Stimulated activated CD4-positive, alpha-beta T cell treated with anti-CD3 and anti-CD28 coated beads, Interleukin-1b, Interleukin-23, amount 100 ng/mL, for 4 hours (primary cell): ENCODE measurements at places on chromosomes 11 and 22.

DNA sequence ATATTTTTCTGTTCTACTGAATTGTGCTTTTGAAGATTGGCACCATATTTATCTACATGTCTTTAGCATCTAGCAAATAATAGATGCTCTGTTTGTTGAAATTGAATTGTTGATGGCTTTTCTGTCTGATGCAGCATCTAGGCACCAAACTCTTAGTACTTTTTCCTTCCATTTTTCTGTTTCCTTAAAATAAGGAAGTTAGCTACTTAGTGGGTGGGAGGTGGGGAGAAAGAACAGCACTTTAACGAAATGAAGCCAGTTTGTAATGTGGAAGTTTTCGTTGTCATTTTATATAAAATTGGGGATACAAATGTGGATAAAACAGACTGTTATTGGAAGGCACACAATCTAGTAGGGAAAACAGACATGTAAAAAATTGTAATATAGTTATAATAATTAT, 76.6 kb downstream of the HIPK3 start:
- DNase-seq: no peak

- DNase-seq: no peak
Observed at GRCh38 chr11:7518811-7519562, 5.2 kb downstream of the PPFIBP2 start.

DNA sequence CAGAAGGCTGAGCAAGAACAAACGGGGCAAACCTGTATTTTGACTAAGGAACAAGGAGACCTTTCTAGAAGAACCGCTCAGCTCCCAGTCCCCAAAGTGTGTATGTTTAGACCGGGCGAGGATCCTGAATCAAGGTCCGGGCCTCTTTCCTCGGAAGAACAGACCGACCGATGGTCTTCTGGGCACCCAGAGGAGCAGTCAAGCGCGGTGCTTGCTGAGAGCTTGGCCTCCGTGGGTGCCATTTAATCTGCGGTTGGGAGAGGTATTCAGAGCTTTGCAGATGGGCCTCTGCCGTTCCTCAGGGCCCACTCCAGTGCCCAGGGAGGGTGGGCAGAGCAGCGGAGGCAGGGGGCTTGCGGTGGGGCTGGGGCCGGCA, 26.5 kb upstream of the ATXN10 start:
- DNase-seq: no peak

- DNase-seq: no peak
Observed at GRCh38 chr11:79189055-79189454, 251.8 kb downstream of the TENM4 start.

DNA sequence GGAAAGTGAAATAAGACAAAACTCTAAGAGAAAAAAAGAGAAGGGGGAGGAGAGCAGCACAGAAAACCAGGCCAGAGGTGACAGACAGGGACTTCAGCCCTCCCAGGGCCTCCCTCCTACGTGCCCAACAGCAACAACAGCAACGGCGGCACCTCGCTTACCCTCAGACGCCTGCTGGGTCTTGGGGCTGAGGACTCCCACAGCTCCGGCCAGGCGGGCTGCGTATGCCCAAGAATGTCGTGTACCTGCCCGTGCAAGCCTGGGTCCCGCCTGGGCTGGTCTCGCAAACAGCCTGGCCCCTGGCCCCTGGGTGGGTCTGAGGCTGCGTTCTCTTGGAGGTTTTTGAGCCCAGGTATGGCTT, 30.5 kb downstream of the ARAP1 start:
- DNase-seq: no peak

DNA sequence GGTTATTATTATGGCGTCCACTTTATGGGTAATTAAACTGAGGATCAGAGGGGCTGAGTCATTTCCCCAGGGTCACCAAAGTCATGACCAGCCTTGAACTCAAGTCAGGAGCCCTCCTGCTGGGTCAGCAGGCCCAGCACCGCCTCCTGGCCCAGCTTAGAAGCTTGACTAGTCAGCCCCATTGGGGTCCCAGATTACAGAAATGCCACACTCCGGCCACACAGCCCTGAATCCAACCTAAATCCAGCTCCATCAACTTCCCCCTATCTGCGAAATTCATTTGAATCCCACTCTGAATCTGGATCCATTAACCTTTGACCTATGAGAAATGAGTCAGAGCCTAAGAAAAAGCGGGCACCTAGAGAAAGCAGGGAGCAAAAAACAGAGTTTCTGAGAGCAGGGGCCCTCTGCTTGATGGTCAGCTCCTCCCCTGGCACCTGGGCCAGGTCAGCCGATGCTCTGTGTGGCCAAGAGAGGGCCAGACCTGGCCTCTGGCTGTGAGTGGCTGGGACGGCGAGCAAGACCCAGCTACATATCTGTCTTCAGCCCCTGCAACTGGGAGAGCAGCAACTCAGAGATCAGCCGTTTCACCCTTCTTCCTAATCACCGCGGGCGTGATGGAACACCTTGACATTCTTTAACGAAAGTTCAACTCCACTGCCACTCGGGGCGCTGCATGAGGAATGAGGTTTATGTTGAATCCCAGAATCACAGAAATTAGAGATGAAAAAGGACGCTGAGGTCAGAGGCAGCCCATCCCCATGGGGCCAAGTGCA, 196.1 kb downstream of the TRIM29 start:
- DNase-seq: no peak
